ENCODE measurements at places on chromosomes 6 and 20. TPM values are rescaled to one million over a fixed set of nuclear protein-coding genes. Genes with fewer than 3 reads are reported as not detected.

Gene ARFGEF3
- 0.57 TPM for total RNA-seq

Gene FBXO30
- total RNA-seq: 5.4 TPM

Gene EYS
- not detected for total RNA-seq

Gene SPEF1
- total RNA-seq: 1.9 TPM

Gene PHACTR3
- total RNA-seq: not detected

Gene SMLR1
- total RNA-seq: not detected

Gene GPSM3
- total RNA-seq: 0.40 TPM

Gene COL19A1
- total RNA-seq: not detected

Gene TP53INP2
- total RNA-seq: 6.5 TPM

Gene FOXS1
- 0.83 TPM for total RNA-seq

Gene PTPRK
- 14.5 TPM for total RNA-seq

Gene CAPN11
- not detected for total RNA-seq

Gene AGER
- 1.8 TPM for total RNA-seq

Gene THEMIS
- not detected for total RNA-seq

All from A549 treated with ZK216348 at 1 μM for 4 hours (cell line).